Activated naive CD4-positive, alpha-beta T cell (primary cell): ENCODE measurements at places on chromosomes 7 and 10.

DNA sequence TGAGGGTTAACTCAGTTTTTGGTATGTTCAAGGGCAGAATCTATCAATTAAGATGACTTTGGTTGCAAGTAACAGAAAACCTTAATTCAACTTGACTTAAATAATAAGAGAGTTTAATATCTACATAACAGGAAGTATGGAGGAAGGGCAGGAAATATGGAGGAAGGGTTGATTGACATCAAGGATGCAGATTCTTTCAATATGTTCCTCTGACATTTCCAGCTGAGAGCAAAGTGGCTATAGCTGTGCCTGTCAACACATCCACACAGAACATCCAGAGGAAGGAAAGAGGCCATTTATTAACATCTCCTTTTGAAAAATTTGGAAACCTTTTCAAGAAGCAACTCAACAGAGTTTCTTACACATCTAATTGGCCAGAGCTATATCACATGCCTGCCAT, 19.4 kb upstream of the RALA start:
- DNase-seq: no peak

- no peak for DNase-seq
Measured at GRCh38 chr10:3813267-3813666, 28.3 kb upstream of the KLF6 start.

- no peak for DNase-seq
Measured at GRCh38 chr7:92621561-92622023, 31.4 kb upstream of the FAM133B start.

GRCh38 chr7:150421831-150422230, 28.6 kb upstream of the GIMAP8 start:
- DNase-seq: no peak

DNA sequence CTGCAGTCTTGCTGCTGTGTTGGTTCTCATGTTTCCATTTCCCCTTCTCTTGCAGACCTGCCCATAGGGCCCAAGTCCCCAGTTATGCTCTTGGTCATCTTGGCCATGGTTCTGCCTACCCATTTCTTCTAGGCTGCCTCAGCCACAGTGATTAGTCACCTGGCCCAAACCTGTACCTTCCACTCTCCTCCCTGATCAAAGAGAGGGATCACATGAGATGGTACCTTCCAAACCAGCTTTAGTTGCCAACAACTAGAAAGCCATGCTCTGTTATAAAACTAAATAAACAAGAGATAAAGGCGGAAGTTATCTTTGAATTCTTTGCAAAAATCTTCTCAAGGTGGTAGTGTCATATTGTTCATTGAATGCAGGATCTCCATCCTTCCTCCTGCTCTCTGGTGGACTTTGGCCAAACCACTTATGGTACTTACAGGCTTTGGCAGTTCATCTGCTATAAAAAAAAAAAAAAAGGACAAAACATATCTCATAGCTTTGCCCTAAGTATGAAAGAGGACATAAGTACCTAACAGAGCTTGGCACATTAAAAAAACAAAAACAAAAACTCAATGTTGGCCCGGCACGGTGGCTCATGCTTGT, 25.8 kb downstream of the TACC2 start:
- DNase-seq: no peak

GRCh38 chr10:6746782-6747181, 166.7 kb upstream of the PRKCQ start:
- no peak for DNase-seq

DNA sequence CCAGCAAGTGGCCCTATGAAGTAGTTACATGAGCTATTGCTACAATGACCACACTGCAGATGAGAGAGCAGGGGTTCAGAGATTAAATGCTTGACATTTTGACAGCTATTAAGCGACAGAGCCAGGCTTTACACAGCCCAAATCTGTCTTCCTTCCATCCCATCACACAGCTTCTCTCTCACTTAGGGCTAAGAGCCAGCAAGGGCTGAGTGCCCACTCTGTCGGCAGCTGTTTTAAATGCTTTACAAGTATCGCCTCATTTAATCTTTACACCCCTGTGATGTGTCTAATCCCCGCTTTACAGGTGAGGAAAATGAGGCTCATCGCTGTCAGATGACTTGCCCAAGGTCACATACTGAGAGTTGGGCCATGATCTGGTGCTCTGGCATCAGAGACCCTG, 15.2 kb upstream of the OPALIN start:
- DNase-seq: no peak

DNA sequence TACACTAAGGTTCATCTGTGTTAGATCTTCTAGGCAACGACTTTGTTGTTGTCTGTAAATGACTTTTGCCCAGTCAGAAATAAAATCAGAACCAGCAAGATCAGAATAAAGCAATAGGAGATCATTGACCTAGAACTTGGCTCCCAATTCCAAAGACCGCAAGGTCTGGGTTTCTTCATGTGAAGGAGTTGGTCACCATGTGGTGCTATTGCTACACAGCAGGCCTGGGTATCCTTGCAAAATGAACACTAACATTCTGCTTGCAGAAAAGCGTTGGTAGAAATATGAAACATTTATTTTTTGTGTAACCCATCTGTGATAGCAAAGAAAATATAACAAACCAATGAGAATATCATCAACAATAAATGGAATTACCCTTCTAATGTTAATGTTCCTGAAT, 831.0 kb downstream of the NXPH1 start:
- no peak for DNase-seq
